ENCODE measurements at places on chromosomes 5 and 9.
A peak's percentile ranks its signal among the peaks of the same experiment; 100 is the strongest.

DNA sequence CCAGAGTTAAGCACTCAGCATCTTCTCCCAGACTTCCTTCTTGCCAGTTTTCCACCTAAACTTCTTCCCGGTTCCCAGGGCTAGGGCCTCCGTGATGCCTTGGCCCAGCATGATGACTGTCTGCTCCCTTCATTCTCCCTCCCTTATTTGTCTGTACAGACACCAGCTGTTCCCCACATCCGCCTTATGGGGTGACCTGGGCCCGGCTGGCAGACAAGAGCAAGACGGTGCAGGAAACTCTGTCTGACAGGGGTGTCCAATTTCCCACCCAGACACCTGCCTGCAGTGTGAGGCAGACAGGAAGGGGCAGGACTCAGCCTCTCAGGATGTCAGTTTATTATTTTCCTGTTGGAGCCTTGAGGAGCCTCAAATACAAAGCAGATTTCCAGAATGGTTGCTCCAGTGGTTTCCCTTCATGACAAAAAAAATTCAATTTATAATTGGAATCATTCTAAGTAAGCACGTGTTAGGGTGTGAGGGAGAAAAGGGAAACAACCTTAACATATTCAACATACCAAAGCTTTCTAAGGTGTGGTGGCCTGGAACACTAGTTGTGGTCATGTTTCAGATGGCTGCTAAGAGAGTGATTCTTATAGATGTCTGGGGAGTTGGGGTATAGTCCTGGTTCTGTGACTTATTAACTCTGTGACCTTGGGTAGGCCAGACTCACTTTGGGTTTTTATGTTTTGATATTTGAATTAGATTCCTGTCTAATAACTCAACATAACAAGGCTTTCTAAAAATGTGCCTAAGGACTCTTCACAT lies 234.5 kb downstream of the PAPPA start:
- no peak for DNase-seq

- DNase-seq = no peak
Observed at GRCh38 chr9:109975574-109976295, 195.7 kb downstream of the PALM2AKAP2 start.

- DNase-seq = no peak
Observed at GRCh38 chr9:28747351-28747985, 1174.2 kb upstream of the C9orf72 start.

GRCh38 chr5:55864606-55865541 lies 13.7 kb downstream of the IL31RA start:
- no peak for DNase-seq

DNA sequence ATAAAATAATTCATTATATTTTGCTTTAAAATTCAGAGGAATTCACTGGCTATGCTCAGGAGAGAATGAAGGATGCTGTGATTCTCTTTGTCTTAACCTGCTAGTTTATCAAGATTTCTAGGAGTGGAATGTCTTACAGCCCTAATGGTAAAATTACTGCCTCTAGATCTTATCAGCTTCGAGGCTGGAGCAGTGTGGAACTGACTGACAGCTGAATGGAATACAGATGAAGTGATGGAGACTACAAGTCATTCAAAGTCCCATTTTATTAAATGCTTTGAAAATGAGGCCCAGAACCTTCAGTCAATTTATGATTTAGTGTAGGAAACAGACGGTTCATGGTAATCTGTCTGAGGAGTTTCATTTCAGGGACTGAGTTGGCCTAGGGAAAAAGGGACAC lies 202.1 kb downstream of the RFX3 start:
- DNase-seq = no peak

- no peak for DNase-seq
Observed at GRCh38 chr5:121024416-121025311, 560.6 kb downstream of the PRR16 start.

GRCh38 chr5:142235050-142235797 lies 89.6 kb downstream of the SPRY4 start:
- DNase-seq = peak; percentile 10

DNA sequence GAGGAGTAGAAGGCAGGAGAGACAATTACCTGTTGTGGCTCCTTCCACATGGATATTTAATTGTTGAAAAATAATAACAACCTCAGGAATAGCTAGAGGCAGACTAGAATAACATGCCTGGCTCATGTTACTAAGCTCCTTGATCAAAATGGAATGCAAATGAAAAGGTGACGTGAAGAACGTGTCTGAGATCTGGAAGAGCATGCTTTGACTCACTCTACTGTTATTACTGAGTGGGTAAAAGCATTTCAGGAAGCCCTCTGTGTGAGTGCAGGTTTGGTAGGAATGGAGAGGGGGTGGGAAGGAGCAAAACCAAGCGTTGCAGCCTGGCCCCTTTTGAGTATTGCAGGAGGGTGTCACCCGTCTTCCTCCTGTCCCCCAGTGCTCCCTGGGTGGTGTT lies 84.8 kb downstream of the EQTN start:
- DNase-seq = peak; percentile 13

- no peak for DNase-seq
Observed at GRCh38 chr5:1652873-1653697, 129.3 kb upstream of the LPCAT1 start.

DNA sequence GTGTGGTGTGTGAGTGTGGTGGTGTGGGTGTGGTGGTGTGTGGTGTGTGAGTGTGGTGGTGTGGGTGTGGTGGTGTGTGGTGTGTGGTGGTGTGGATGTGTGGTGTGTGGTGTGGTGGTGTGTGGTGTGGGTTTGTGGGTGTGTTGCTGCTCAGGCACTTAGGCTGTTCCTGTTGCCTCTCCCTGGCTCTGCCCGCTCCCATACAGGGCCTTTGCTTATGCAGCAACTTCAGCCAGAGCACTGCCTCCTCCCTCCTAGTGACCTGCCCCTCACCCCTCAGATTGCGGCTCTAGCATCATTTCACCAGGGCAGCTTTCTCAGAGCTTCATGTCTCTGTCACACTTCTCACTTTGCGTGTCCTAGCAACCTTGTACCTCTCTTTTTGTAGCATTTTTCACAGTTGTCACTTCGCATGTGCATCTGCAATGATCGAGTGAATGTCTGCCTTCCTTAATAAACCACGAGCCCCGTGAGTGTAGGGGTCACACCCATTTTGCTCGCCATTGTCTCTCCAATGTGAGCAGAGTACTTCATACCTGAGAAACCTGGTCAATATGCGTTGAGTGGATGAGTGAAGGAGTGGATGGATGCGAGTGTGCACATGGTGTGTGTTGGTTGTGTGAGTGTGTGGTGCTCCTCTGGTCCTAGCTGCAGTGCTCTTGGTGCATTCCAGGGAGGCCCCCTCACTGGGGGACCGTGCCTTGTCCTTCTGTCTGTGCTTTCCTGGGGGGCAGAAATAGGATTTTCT lies 167.9 kb upstream of the PANK3 start:
- no peak for DNase-seq

- DNase-seq = peak; percentile 9
Observed at GRCh38 chr5:160787240-160787639, 64.8 kb downstream of the ATP10B start.

DNA sequence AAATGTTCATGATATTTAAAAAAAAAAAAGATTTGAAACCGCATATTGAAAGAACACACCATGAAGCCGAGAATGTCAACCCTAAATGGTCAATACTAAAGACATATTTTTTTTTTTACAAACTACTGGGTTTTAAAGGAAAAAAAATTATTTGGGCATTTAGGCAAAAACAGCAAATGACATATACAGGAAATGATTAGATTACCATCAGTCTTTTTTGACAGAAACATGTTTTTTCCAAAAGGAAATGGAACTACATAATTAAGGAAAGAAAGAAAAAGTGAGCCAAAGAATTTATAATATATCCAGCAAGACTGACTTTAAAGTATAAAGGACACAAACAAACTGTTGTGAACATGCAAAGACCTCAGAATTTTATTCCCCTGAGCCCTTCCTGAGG lies 56.7 kb downstream of the RALGPS1 start:
- DNase-seq = no peak

GRCh38 chr9:37025071-37025822 lies 8.8 kb downstream of the PAX5 start:
- DNase-seq = no peak

GRCh38 chr5:17891881-17892280 lies 257.6 kb downstream of the TAF11L14 start:
- no peak for DNase-seq

- no peak for DNase-seq
Observed at GRCh38 chr5:109297900-109298299, 111.9 kb downstream of the PJA2 start.

DNA sequence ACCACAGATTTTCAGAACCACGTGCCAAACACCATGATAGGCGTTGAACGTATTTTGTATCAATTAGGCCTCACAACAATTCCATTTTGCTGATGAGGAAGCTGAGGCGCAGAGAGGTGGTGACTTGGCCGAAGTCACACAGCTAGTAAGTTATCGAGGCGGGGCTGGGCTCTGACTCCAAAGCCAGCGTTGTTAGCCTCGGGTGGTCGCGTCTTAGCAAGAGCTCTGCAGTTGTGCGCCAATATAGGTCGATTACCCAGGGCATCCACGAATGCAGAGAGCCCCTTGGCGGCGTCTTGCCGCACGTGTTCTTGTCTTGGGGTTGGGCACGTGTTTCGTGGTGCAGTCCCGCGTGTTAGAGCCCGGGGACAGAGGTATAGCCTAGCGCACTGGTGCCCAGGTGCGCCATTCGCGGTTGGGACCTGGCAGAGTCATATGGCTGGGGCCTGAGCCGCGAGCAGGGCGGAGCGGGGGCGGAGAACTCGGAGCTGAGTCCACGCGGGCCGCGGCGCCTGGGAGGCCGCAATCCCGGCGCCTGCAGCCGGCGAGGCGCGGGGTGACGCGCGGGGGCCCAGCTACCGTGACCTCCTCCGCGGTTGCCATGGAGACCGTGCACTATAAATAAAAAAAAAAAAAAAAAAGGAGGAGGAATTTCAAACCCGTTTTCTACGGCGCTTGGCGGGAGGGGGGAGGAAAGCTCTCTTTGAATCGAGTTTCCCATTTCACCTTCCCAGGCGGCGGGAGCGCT lies 62.3 kb downstream of the CXXC5 start:
- DNase-seq = peak; percentile 17

GRCh38 chr5:96214442-96215197 lies 218.4 kb downstream of the PCSK1 start:
- no peak for DNase-seq

DNA sequence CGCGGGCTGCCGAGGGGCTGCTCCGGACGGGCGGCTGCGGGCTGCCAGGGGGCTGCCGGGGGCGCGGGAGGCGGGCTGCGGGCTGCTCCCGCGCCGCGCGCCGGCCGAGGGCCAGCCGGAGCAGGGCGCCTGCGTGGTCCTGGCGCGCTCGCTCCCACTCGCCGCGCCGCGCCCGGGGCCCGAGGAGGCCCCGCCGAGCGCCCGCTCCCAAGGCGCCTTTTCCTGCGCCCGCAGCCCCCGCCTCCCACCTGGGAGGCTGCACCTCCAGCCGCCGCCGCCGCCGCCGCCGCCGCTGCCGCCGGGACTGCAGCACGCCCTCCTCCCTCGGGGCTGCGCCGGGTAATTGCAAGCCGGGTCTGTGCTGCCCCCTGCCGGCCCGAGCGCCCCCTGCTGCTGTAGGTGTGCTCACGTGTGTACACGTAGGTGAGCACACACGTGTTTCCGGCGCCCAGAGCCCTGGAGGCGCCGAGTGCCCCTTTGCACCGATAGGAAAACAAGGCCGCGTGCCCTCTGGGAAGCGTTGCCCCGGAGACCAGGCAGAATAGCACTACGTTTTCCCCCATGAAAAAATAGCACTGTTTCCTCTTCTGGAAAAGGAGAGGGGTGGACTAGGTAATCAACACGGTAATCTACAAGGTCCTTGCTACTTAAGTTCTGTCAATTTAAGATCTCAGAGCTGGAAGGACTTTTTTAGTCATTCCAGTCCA lies at the start of gene EPB41L4B:
Gene EPB41L4B (minus strand): TSS at position 318 of the 707 bp plus-strand sequence. CDS start 613 bp downstream, outside the sequence.
- DNase-seq = peak; percentile 95

GRCh38 chr5:121378559-121379359 lies 472.9 kb upstream of the FTMT start:
- no peak for DNase-seq

DNA sequence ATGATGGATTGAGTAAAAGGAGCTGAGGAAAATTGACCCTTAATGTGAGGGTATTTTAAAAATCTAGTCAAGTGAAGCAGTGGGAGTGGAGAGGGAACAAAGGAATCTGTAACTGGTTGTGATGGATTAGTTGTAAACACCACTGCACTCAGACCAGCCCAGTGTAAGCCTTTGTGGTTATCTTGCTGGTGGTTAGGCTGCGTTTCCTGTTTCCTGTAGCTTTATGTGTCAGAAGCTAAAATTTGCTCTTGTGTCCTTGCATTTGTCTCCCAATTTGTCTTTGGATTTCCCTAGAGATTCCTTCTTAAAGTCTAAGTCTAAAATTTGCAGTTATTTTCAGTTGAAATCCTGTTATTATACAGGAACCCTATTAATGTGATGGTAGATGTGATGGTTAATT lies 6.3 kb downstream of the IFNA21 start:
- DNase-seq = peak; percentile 63

DNA sequence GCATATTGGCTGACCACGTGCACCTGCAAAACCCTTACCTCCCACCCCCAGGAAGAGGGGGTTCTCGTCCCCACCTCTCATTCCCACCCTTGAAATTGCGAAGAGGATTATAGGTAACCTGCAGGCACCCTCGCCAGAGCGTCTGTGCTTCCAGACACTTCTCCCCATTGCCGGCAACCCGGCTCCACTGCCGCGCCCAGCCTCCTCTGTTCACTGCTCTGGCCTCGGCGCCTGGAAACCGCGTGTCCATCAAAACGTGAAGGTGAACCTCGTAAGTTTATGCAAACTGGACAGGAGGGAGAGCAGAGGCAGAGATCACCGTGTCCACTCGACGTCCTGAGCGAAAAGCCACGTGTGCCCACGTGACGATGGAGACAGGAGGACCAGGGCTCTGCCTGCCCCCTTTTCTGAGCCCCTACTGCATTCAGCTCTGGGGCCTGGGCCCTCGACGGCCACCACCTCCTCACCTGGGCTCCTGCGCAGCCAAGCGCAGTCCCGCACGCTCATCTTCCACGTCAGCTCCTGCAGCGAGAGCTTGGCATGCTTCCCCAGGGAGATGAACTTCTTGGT lies 1.9 kb downstream of the TERT start:
- DNase-seq = no peak

DNA sequence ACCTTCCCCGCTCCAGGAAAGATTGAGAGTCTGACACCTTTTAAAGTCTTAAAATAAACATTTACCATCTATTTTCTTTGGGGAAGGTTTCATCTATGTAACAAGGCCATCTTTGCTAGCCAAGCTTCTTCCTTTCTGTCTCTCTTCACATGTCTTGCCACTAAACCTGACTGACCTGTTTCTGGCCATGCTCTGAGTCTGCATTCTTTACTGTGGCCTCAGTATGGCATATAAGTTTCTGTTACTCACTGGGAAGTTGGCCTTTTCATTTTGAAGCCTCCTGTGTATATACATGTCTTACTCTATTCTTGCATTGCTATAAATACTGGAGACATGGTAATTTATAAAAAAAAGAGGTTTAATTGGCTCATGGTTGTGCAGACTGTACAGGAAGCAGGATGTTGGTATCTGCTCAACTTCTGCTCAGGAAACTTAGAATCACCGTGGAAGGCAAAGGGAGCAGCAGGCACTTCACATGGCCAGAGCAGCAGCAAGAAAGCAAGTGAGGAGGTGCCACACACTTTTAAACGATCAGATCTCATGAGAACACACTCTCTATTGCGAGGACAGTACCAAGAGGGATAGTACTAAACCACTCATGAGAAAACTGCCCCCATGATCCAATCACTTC lies 48.1 kb downstream of the KCNV2 start:
- peak; percentile 24 for DNase-seq

Measured in activated CD4-positive, alpha-beta T cell treated with anti-CD3 and anti-CD28 coated beads, Interleukin-2, Interleukin-6, amounts not matched to agents 100 ng/mL and 50 ng/mL, durations not matched to agents 16 hours and 8 hours (primary cell).